ENCODE measurements at places on chromosomes 12 and 14.

DNA sequence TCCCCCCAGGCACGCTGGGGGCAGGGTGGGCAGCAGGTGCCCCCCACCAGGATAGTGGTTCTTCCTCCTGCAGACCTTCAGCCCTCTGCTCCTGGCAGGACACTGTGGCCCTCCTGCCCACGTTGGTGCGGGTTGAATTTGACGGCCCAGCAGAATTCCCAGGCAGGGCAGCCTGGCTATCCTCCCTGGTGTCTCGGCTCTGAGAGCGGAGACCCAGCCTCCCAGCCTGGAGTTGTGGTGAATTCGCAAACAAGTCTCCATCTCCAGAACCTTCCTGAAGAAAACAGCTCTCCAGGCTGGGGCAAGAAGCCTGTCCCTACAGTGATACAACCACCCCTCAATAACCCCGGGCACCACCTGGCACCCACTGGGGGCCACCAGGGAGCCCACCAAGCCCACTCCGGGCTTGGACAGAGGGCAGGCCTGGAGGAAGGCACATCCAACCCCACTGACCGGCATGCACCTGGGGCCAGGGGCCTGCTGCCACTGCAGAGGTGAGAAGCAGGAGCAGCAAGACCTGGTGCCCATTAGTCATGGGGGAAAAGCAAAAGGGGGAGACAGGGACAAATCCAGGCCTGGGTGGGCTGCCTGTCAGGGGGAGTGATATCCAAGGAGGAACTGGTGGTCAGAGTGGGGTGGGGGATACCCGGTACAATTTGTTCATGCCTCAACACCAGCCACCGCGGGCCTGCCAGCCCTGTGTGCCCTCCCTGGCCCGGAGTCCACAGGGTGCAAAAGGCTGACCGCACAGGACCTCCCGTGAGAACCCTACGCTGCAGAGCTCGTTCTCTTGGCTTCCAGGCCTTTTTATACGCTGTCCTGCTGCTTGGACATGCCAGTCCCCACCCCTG is 3.6 kb downstream of the ANKRD9 start:
- DNase-seq = no peak

DNA sequence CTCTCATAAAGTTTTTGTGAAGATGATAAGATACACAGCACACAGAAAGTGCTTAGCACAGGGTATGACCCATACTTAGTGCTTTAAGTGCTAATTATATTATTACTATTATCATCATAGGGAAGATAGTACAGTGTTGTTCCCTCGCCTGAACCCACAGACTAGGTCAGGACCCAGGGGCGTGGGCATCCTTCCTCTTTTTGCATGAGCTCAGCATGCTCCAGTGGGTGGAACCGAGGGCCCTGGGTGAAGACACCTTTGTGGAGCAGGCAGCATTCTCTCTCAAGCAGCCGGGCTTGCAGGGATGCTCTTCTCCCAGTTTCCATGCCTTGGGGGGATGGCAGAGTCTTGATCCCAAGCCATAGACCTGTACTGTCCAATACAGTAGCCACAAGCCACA is 34.8 kb downstream of the CRACR2A start:
- DNase-seq = no peak

DNA sequence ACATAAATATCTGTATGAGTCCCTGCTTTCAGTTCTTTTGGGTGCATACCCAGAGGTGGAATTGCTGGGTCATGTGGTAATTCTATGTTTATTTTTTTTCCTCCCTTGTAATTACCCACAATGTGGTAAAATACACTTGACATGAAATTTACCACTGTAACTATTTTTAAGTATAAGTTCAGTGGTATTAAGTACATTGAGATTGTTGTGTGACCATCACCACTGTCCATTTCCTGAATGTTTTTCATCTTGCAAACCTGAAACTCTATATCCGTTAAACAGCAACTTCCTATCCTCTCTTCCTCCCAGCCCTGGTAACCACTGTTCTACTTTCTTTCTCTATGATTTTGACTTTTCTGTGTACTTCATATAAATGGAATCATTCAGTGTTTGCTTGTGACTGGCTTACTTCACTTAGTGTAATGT is 51.4 kb downstream of the BORCS5 start:
- no peak for DNase-seq

DNA sequence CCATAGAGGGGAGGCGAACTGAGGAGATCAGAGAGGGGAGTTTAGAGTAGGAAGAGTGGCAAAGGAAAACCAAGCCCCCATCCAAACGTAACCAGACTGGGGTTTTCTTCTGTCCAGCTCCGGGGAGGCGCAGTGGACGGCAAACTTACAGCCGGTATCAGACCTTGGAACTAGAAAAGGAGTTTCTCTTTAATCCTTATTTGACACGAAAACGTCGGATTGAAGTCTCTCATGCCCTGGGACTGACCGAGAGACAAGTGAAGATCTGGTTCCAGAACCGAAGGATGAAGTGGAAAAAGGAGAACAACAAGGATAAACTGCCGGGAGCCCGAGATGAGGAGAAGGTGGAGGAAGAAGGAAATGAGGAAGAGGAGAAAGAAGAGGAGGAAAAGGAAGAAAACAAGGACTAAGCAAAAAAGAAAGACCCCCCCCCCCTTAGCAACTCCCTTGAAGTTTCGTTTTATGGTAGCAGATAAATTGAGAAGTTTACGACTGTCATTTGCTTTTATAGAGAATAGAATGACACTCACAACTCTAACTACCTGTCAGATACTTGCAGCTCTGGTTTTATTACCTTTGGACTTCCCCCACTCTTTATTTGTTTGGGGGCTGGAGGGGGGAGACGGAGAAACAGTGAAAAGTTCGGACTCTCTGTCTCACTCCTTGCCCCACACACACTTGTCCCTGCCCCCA is 2.3 kb downstream of the HOXC8 start:
- DNase-seq = no peak

DNA sequence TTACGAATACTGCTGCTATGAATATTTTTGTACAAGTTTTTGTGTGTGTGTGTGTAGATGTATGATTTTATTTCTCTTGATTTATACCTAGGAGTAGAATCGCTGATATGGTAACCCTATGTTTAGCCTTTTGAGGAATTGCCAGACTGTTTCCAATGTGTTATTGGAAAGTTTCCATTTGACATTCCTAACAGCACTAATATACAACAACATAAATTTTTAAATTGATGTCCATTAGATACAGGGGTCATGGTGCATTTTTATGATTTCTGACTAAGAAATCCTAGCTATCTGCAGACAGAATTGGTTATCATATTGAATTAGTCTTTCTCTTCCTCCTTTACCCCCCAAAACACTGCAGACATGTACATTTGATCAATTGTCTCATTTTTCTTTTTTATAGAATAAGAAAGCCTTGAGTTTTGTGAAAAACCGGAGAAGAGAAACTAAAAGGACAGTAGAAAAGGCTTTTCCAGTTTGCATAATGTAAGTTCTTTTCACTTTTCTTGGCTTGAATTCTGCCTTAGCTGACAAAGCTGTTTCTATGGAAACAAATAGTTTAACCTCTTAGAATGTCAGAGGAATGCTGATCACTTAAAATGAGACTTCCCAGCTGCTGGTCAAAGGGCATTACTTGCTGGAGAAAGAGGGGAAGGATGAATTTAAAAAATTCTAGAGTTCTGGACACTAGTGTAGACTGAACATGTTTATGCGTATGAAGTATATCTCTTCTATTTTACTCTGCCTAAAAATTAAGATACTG is 28.2 kb downstream of the PALS1 start:
- no peak for DNase-seq

Measured in NCI-H1417 (cell line).